Nucleus accumbens (tissue), 56 donors: ENCODE measurements at places on chromosomes 3 and 15.

DNA sequence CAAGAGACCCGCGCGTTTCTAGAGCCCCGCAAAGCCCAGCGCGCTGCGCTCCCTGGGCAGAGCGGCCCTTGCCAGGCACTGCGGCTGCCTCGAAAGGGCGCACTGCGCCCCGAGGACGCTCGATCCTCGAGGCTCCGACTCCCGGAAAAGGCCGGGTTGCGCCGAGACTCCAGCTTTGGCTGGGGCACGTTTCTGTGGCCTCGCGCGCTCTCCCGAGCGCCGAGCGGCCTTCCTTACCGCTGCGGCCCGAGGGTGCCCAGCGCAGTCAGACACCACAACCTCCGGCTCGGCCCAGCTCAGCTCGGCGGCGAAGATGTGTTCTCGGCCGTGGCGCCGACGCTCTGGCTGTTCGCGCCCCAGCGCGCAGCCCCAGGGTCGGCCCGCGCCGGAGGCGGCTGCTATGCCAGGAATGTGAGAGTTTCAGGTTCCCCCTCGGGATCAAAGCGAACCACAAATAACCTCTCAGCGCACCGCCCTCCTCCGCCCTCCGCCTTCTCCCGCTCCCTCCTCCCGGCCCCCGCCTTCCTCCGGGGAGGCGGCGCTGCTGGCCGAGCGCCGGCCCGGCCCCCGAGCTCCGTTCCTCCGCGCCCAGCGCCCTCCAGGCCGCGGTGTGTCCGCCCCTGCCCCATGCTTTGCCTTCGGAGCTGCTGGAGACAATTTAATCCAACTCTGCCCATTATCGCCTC, at the start of gene AMOTL2:
Gene AMOTL2 (minus strand): TSS at position 343 of the 686 bp plus-strand sequence. CDS start 3,014 bp downstream, outside the sequence.
- DNase-seq = peak; percentile 81

DNA sequence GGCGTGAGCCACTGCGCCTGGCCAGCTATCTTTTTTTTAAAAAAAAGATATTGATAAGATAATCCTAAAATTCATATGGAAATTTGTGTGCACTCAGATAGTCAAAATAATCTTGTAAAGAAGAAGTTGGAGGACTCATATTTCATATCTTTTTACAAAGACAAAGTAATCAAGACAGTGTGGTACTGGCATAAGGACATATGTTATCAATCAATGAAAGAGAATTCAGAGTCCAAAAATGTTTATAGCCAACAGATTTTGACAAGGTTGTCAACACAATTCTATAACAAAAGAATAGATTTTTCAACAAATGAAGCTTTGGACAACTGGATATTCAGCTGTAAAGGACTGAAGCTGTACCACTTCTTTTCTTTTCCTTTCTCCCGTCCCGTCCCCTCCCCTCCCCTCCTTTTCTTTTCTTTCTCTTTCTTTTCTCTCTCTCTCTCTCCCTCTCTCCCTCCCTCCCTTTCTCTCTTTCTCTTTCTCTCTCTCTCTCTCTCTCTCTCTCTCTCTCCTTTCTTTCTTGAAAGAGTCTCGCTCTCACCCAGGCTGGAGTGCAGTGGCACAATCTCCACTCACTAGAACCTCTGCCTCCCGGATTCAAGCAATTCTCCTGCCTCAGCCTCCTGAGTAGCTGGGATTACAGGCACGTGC, 126.8 kb downstream of the GSK3B start:
- no peak for DNase-seq

GRCh38 chr3:197367081-197367780, 68.8 kb upstream of the DLG1 start:
- no peak for DNase-seq

GRCh38 chr15:64288999-64289398, 67.0 kb downstream of the CSNK1G1 start:
- no peak for DNase-seq

GRCh38 chr3:194711286-194711685, 25.6 kb downstream of the FAM43A start:
- no peak for DNase-seq

DNA sequence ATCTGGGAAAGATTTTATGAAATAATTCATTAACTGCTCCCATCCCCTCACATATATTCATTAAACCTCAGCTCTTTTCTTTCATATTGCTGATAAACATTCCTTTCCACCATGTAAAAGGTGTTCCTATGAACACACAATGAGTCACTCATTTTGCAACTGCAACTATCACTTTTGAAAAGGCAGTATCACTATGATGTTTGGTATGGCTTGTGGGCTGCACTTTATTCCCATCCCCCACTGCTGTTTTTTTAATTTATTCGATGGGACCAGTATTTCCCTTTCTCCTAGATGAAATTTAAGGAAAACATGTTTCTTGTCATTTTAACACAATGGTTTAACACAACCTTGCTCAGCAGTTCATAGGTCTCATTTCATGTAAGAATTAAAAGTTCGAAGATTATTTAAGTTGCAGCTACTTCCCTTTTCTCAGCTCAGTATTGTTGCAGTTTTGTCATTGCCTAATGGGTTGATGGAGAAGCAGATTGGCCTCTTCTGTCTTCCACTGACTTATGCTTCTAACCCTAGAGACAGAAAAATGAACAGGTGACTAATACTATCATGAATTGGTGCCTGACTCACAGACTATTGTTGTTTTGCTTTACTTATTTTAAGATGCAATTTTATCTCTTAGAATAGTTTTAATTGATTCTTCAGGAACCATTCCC, 280.3 kb downstream of the ZPLD1 start:
- no peak for DNase-seq

DNA sequence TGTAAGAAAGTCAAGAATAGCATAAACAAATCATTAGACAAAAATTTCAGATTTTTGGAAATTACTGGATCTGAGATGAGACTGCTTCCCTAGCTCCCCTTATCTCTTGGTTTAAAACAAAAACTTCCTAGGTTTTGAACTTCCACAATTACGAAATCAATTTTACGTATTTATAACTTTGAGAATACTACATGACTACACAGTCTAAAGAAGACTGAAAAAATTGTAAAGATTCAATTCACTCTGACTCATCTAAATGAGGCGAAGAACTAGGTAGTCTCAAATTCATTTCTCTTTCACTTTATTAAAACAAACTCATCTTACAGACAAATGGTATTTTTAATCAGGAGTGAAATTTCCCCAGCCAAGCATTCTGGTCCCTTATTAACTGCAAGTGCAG, 10.3 kb downstream of the CCDC54 start:
- no peak for DNase-seq

DNA sequence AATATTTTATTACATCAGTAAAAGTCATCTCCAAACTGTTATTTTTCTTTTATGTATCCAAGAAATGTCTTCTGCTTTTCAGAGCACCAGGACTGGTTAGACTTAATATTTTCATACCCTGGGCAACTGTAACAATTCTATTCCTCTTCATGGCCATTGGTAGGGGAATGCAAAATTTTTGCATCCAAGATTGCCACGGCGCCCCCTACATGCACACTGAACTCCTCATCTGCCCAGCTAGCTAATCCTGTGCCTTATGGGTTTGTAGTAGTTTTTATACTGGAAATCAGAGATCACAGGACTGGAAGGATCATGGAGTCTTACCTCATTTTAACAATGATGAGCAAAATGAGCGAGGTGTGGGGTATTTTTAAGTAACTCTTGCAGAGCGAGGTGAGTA, 74.2 kb downstream of the CRTC3 start:
- no peak for DNase-seq

GRCh38 chr3:176167272-176167671, 1030.0 kb downstream of the TBL1XR1 start:
- DNase-seq = no peak

DNA sequence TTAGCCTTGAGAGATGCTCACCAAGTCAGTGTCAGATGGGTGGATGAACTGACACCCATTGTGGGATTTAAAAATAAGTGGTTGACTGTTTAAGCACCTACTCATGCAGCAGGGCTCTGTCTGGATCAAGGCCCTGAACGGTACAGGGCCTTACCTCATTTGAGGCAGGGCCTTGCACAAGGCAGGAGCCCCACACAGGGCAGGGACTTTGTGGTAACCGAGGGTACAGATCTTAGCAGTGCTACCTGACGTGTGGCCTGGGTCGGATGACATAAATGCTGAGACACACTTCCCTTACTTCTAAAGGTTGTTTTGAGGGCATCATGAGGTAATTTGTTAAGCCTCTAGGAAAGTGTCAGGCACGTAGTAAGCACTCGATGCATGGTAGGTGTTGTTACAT, 59.5 kb upstream of the PLXNA1 start:
- DNase-seq = no peak

DNA sequence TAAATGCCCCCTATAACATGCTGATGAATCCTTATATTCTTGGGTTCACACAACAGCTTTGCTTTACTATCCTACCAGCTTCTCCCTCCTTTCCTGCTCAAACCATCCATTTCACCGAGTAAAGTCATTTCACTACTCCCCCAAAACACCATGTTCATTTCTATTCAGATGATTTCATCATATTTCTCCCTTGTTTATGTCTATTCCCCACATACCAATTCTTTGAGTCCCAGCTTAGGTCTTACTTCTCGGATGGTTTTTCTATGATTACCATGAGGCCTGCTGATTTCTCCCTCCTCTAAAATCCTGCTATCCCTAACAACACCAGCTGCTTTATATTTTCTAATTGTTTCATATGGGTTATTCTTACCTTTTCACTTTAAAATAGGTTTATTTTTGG, 231.4 kb downstream of the TIGIT start:
- no peak for DNase-seq
